Kidney (tissue), 22 donors: ENCODE measurements at places on chromosomes 13 and 19.

GRCh38 chr13:59898066-59898465 is 265.7 kb downstream of the DIAPH3 start:
- H3K27ac ChIP-seq = no peak overlapping the region
- H3K4me3 ChIP-seq = no peak overlapping the region
- H3K4me1 ChIP-seq = no peaks in the 10 kb centered on the region
- no peak for DNase-seq
- H3K36me3 ChIP-seq = no peaks in the 10 kb centered on the region

GRCh38 chr13:45402641-45403040 is 15.5 kb downstream of the SLC25A30 start:
- DNase-seq = no peak
- H3K27me3 ChIP-seq = no peaks in the 10 kb centered on the region
- no peak overlapping the region for H3K4me3 ChIP-seq
- H3K36me3 ChIP-seq = peaks cover 28% of the 10 kb centered on the region

- peak overlapping the region; percentile 0 for H3K4me3 ChIP-seq
- peaks cover 29% of the 10 kb centered on the region for H3K36me3 ChIP-seq
- no peaks in the 10 kb centered on the region for H3K27me3 ChIP-seq
- DNase-seq = no peak
- H3K27ac ChIP-seq = peak overlapping the region; percentile 30
These were observed 7.1 kb downstream of the HNRNPM start for GRCh38 chr19:8451885-8452284.

DNA sequence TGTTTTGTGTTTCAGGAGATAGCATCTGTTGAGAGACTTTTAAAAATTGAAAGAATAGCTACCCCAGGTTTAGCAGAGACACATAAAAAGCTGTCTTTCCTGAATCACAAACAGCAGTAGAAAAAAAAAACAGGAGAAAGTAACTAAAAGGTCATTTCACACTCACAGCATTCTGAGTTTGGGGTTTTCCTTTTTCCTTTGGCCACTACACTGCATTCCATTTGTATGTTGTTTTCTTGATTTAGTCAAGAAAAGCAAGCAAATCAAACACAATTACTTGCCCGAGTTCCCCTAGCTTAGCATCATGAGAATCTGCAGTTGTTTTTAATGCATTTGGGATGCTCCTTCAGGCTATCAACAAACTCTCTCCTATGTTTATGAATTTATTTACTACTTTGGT is 161.0 kb downstream of the KCTD12 start:
- H3K36me3 ChIP-seq = no peaks in the 10 kb centered on the region
- no peaks in the 10 kb centered on the region for H3K4me1 ChIP-seq
- H3K27me3 ChIP-seq = no peaks in the 10 kb centered on the region
- DNase-seq = no peak

- no peaks in the 10 kb centered on the region for H3K36me3 ChIP-seq
- no peak overlapping the region for H3K27ac ChIP-seq
- no peak overlapping the region for H3K4me3 ChIP-seq
- no peak for DNase-seq
- H3K27me3 ChIP-seq = no peaks in the 10 kb centered on the region
These were observed 102.9 kb downstream of the FRY start for GRCh38 chr13:32134241-32135055.

GRCh38 chr13:51258612-51259548 is 36.7 kb downstream of the FAM124A start:
- H3K4me1 ChIP-seq = no peaks in the 10 kb centered on the region
- no peaks in the 10 kb centered on the region for H3K27me3 ChIP-seq
- H3K27ac ChIP-seq = no peak overlapping the region
- no peak overlapping the region for H3K4me3 ChIP-seq
- DNase-seq = peak; percentile 75

DNA sequence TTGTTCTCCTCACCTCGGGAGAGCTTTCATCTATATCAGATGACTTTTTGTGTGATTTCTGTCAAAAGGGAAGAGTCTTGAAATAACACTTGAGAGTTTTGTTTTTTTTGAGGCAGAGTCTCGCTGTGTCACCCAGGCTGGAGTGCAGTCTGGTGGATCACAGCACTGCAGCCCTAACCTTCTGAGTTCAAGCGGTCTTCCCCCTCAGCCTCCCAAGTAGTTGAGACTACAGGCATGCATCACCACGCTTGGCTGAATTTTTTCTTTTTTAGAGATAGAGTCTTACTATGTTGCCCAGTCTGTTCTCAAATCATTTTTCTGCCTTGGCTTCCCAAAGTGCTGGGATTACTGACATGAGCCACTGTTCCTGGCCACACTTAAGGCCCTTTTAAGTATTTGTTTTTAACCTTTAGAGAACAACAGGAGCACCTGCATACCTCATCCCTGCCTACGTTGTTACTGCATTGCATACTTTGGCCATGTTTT is 11.4 kb downstream of the NDFIP2 start:
- H3K36me3 ChIP-seq = no peaks in the 10 kb centered on the region
- H3K4me3 ChIP-seq = no peak overlapping the region
- peak; percentile 15 for DNase-seq

DNA sequence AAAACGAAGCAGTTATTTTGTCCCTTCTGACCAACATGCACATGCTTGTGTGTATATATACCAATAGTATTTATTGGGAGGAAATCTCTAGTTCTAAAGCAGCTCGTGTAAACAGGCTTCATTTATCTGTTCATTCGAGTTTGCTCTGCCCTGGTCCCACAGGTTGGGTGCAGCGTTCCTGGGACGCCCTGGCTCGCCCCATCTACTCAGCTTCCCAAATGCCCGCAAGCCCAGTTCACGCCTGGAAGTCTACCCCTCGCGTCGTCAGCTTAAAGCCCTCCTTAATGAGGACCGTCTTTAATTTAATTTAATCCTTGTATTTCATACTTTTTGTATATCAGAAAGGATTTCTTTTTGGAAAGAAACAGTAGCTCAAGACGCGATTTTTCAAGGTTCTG is 604 bp downstream of the THSD1 start:
- H3K27me3 ChIP-seq = peaks cover 6% of the 10 kb centered on the region
- H3K36me3 ChIP-seq = no peaks in the 10 kb centered on the region

DNA sequence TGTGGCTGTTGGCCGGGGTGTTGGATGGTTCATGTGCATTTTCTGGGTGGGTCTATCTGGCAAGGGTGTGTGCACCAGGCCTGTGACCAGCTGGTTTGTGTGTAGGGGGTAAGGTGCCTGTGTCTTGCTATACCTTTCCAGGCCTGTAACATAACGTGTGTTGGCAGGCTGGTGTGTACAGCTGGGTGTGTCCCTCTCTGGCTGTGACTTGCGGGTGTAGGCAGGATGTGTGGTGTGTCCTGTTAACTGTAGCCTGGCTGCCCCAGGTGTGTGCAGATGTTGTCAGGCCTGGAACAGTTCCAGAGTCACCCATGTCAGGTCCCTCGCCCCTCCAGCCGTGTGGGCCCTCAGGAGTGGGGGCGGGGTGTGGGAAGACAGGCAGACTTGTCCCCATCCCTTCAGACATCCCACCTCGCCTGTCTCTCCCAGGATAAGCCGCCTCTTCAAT is 9.8 kb downstream of the KCTD15 start:
- peaks cover 9% of the 10 kb centered on the region for H3K4me1 ChIP-seq
- DNase-seq = no peak
- no peak overlapping the region for H3K4me3 ChIP-seq
- no peaks in the 10 kb centered on the region for H3K27me3 ChIP-seq

DNA sequence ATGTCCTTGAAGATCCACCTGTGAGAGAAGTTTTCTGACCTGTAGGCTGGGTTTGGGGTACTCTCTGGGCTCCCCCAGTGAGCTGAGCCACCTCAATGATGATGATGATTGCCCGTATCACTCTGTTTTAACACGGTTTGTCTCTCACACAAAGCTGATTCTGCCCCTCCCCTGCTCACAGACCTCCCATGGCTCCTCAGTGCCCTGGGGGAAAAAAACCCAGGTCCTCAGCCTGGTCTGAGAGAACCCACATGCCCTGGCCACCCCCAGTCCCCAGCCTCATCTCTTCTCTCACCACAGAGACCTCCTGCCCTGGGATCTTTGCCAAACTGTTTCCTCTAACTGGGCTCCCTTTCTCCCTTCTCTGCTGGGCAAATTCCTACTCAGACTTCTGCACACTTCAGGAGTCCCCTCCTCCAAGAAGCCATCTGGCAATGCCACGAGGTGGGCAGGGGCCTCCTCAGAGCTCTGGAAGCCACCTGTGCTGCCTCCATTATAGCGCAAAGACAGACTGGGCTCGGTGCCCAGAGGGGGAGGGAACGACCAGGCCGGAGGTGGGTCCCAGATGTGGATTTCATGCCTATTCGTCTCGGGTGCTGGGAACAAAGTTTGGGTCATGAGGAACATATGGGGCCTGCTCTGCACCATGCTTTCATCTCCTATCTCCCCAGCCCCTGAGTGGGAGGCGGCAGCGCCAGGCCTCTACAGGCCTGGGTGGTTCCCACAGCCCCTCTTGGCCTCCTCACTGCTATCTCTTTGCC is 8.5 kb upstream of the CA11 start:
- no peaks in the 10 kb centered on the region for H3K27me3 ChIP-seq
- H3K36me3 ChIP-seq = no peaks in the 10 kb centered on the region
- H3K4me1 ChIP-seq = peaks cover 5% of the 10 kb centered on the region
- H3K27ac ChIP-seq = no peak overlapping the region

GRCh38 chr13:112057736-112058518 is 9.0 kb upstream of the SOX1 start:
- no peaks in the 10 kb centered on the region for H3K36me3 ChIP-seq
- DNase-seq = no peak
- peaks cover 69% of the 10 kb centered on the region for H3K27me3 ChIP-seq
- H3K27ac ChIP-seq = no peak overlapping the region
- no peaks in the 10 kb centered on the region for H3K4me1 ChIP-seq

- H3K27ac ChIP-seq = no peak overlapping the region
- H3K4me3 ChIP-seq = no peak overlapping the region
- no peaks in the 10 kb centered on the region for H3K36me3 ChIP-seq
- no peaks in the 10 kb centered on the region for H3K27me3 ChIP-seq
- no peaks in the 10 kb centered on the region for H3K4me1 ChIP-seq
- DNase-seq = no peak
These were observed 1635.8 kb downstream of the PCDH9 start for GRCh38 chr13:65594298-65594781.

GRCh38 chr19:49987159-49987698 is 26.3 kb upstream of the SIGLEC11 start:
- no peak overlapping the region for H3K27ac ChIP-seq
- H3K36me3 ChIP-seq = peaks cover 2% of the 10 kb centered on the region
- H3K4me1 ChIP-seq = no peaks in the 10 kb centered on the region
- H3K27me3 ChIP-seq = no peaks in the 10 kb centered on the region
- no peak overlapping the region for H3K4me3 ChIP-seq
- DNase-seq = peak; percentile 92

- no peaks in the 10 kb centered on the region for H3K36me3 ChIP-seq
- no peak for DNase-seq
- no peaks in the 10 kb centered on the region for H3K4me1 ChIP-seq
- peak overlapping the region; percentile 86 for H3K27ac ChIP-seq
- H3K27me3 ChIP-seq = no peaks in the 10 kb centered on the region
- H3K4me3 ChIP-seq = no peak overlapping the region
These were observed 9.5 kb downstream of the ARRDC2 start for GRCh38 chr19:18017275-18018083.

DNA sequence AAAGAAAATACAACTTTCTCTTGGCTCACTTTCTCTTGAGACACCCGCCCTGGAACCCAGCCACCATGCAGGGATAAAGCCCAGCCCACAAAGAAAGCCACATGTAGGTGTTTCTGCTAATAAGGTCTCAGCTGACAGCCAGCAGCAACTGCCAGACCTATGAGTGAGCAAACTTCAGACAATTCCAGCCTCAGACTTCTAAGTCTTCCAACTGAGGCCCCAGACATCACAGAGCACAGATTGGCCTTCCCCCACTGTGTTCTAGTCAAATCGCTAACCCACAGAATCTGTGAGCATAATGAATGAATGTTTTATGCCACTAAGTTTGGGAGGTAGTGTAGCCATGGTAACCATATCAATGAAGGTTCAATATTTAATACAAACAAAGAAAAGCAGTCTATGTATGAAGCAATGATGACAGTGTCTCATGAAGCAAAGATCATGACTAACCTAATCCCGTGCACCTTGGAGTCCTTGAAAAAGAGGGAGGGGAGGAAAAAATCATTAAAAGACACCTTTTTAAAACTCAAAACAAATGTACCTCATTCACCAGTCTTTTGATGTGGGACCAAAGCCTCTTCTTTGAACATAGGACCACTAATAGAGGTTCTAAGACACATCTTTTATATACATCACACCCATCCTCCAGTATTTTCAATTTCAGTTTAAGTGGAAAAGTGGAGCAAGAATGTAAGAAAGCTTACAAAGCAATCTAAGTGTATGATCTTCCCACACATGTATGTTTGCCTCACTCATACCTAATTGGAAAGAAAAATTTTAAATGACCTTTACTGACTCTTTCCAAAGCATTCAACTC is 6.2 kb downstream of the MRPS31 start:
- DNase-seq = no peak
- H3K4me3 ChIP-seq = no peak overlapping the region
- no peaks in the 10 kb centered on the region for H3K27me3 ChIP-seq
- no peak overlapping the region for H3K27ac ChIP-seq

DNA sequence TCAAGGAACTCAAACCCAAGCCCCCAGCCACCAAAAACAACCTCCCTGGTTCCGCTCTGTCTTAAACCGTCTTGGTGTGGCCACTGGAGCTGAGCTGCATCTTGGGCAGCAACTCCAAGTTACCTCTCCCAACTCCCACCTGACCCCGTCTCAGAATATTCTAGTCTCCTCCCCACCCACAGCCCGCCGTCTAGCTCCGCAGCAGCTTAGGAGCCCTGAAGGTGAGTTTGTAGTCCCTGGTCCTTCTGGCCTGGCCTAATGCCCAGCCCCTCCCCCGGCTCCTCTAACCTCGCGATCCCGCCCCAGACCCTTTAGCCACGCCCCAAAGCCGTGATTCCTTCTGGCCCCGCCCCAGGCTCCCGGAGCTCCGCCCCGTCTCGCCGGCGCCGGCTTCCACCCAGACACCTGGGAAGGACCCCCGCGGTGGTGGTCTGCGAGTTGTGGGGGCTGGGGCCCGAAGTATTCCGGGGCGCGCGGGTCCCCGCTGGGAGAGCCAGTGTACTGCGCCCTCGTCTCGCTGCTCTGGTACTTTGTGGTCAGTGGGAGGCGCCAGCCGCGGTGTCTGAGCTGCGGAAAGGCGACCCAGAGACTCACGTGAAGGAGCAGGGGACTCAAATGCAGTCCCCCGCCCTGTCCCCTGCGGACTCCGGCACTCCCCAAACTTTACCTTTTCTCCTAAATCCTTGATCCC is 2.5 kb upstream of the LHB start:
- no peaks in the 10 kb centered on the region for H3K36me3 ChIP-seq
- no peak for DNase-seq
- no peaks in the 10 kb centered on the region for H3K27me3 ChIP-seq
- H3K27ac ChIP-seq = no peak overlapping the region

- no peak for DNase-seq
- H3K27ac ChIP-seq = peak overlapping the region; percentile 70
- H3K4me1 ChIP-seq = peaks cover 44% of the 10 kb centered on the region
These were observed 47.3 kb downstream of the LATS2 start for GRCh38 chr13:21014139-21014501.

GRCh38 chr19:18910010-18910409 is 9.2 kb downstream of the COPE start:
- no peak overlapping the region for H3K27ac ChIP-seq
- H3K27me3 ChIP-seq = no peaks in the 10 kb centered on the region
- no peak for DNase-seq
- peaks cover 3% of the 10 kb centered on the region for H3K36me3 ChIP-seq
- no peak overlapping the region for H3K4me3 ChIP-seq
- no peaks in the 10 kb centered on the region for H3K4me1 ChIP-seq

- no peak overlapping the region for H3K27ac ChIP-seq
- H3K4me3 ChIP-seq = no peak overlapping the region
- H3K36me3 ChIP-seq = no peaks in the 10 kb centered on the region
- H3K27me3 ChIP-seq = no peaks in the 10 kb centered on the region
These were observed 825.6 kb downstream of the SLITRK6 start for GRCh38 chr13:84973661-84974060.
